ENCODE measurements at places on chromosomes 1 and 21.

- DNase-seq, result no peak
Measured at GRCh38 chr1:185938396-185938795, 204.2 kb downstream of the HMCN1 start.

DNA sequence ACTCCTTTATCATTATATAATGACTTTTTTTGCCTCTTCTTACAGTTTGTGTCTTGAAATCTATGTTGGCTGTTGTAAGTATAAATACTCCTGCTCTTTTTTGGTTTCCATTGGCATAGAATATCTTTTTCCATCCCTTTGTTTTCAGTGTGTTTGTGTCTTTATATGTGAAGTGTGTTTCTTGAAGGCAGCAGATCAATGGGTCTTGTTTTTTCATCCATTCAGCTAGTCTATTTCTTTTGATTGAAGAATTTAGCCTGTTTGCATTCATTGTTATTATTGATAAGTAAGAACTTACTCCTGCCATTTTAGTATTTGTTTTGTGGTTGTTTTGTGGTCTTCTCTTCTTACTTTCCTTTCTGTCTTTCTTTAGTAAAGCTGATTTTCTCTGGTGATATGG lies 322.8 kb downstream of the PLA2G4A start:
- no peak for DNase-seq

DNA sequence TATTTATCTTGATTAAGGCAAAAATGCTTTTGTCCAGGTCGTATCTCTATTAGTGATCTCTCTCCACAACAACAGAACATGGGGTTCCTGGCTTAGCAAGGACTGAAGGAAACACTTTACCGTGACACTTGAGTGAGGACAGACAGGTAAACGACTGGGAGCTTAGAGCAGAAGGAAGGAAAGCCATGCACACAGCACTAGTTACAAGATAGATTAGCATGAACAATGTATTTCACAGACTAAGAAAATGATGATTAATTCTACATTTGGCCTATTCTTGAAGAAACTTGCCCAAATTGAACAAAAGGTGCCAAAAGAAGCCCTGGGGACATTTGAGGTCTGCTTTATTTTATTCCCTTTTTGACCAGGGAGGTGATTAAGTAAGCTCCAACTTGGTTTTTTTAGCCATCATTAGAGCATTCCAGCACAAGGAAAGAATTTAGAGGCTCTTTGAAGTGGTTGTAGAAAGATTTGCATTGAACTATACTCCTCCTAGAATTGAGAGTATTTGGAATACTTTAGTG lies 248.5 kb downstream of the USP25 start:
- no peak for DNase-seq

DNA sequence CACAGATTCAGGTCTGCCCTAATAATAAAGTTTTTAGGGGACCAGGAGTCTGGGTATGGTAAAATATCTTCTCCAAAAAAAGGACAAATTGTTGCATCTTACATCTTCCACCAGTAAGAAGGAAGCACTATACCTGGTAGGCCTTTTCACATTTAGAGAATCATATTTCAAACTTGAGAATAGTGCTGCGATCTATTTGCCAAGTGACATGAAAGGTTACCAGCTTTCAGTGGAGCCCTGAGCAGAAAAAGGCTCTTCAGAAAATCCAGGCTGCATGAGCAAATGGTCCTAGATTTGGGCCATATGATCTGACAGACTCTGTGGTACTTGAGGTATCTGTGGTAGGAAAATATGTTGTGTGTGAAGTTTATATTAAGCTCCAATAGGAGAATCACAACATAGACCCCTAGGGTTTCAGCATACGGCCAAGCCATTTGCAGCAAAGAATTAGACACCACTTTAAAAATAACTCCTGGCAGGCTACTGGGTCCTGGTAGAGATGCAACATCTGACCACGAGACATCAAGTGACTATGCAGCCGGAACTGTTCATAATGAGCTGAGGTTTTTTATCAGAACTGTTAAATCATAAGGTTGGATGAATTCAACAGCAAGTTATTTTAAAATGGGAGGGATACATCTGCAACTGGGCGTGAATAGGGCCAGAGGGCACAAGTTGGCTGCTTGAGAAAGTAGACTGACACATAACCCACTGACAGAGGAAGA lies 38.6 kb upstream of the CCDC190 start:
- no peak for DNase-seq

- DNase-seq, result peak; percentile 61
Measured at GRCh38 chr1:231866392-231867331, 240.1 kb downstream of the DISC1 start.

DNA sequence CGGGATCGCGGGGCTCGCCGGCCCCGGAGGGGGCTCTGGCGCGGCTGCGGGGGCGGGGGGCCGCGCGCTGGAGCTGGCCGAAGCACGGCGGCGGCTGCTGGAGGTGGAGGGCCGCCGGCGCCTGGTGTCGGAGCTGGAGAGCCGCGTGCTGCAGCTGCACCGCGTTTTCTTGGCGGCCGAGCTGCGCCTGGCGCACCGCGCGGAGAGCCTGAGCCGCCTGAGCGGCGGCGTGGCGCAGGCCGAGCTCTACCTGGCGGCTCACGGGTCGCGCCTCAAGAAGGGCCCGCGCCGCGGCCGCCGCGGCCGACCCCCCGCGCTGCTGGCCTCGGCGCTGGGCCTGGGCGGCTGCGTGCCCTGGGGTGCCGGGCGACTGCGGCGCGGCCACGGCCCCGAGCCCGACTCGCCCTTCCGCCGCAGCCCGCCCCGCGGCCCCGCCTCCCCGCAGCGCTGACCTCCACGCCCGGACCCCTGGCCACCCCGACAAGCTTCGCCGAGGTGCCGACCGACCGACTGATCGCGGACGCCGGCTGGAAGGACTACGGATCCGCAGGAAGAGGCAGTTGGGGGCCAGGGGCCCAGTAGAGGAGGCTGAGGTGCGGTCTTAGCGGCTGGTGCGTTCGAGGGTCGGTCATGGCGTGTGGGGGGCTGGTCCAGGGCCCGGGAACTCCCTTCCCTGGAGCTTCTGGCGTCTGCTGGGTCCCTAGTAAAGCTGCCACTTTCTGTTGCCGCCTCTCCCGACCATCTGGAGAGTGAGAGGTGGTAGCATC lies 711 bp downstream of the TRNP1 start:
- DNase-seq, result no peak
